ENCODE measurements at places on chromosomes 7 and 10.

- DNase-seq: no peak
Observed at GRCh38 chr10:132103116-132103910, 37.6 kb downstream of the JAKMIP3 start.

DNA sequence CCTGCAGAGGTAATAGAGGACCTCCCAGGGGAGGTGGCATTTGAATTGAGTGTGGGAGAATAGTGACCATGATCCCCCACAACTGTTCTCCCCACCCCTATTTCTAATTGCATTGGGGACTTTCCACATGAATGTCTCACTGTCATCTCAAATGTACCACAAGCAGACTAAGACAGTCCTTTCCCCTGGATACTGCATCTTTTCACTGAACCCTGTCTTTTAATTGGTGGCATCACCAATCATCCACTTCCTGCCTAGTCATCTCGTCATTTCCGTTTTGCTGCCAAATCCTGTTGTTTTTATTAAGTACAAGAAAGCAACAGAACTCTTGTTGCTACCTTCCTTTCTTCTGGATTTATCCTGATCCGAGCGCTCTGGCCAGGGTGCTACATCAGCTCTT, 120.3 kb downstream of the NRP1 start:
- DNase-seq: no peak

- DNase-seq: no peak
Observed at GRCh38 chr7:157132796-157133195, 5.9 kb upstream of the UBE3C start.

DNA sequence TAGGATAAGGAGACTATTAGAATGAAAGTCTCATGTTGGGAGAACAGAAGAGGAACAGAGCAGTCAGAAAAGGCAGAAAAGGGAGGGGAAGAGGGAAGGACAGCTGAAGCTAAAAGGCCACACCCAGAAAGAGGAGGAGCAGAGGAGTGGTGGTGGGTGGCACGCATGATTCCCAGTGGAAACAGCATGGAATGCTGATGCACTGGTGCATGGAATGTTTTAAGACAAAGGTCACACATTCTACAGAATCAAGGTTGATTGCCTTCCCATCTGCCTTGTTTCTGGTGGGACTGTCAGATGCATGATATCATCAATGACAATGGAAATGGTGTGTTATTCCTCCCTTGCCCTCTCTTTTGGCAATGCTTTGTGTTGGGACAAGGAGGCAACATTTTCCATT, 285.4 kb upstream of the MKI67 start:
- no peak for DNase-seq

Data from HS-27A (cell line).